ENCODE measurements at places on chromosomes 5 and 9.

DNA sequence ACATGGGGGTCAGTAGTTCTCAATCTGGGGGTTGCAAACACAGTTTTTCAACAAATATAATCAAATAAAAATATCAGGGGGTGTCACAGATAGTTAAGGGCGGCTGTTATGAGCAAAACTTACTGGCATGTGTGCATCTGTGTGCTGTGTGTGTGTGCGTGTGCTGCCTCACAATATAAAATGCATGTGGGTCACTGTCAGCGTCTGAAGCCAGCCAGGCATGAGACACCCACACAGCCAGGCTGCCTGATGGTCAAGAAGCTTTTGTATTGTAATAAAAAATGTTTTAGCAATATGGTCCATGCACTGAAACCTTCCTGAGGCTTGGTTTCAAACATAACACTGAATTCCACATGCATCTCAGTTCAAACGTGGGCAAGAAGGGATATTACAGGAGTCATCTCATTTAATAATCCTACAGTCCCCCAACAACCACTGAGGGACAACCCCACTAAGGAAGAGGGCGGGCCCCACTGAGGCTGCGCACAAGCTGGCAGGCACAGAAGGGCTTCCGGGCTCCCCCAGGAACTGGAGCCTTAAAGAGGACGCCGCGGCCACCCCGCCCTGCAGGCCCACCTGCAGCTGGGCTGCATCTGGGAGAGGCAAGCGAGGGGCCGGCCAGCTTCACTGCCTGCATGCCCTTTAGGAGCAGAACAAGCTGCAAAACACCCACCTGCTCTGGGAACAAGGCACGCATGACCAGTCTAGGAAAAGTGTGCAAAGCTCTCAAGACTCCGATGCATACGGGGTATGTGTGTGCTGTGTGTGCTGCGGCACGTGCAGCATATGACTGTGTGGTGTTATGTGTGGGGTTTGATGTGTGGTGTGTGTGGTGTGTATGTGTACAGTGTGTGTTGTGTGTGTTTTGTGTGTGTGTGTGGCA, 14.1 kb downstream of the SEMA4D start:
- DNase-seq, result peak; percentile 43

DNA sequence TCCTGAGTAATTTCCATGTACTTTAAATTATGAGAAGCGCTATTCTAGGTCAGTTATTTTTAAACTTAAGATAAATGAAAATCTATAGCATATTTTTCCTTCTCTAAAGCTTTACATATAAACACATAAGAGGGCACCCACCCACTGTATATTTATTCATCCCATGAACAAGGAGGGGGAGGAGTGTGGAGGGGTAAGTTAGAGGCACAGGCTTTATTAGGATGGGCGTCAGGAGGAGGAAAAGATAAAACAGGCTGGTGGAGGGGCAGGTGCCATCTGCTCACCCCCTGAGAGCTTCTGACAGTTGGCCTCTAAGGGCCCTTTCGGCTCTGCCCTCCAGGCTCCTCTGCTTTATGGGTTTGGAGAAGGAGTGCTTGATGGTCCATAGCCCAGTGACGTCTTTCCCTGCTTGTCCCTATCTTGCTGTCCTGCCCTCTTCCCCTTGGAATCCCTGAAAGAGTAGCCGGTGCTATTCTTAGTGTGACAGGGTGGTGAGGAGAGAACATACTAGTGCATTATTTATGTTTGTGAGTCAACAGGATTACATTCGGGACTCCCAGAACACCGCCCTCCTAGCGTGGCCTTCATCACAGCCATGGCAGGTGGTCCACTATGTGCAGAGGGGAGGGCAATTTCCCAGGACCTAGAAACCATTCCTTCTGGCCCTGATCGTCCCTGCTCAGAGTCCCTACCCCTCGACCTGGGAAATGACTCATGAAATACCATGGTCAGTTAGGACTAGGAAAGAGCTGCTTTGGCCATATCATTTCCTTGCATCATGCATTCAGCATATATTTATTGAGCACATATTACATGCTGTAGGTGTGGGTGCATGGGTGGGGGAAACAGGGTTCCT, 7.9 kb upstream of the SYNPO start:
- DNase-seq, result no peak

GRCh38 chr9:127915325-127915752, 1.5 kb downstream of the ST6GALNAC4 start:
- DNase-seq, result peak; percentile 79

GRCh38 chr9:36158122-36158521, 11.1 kb upstream of the CCIN start:
- no peak for DNase-seq

DNA sequence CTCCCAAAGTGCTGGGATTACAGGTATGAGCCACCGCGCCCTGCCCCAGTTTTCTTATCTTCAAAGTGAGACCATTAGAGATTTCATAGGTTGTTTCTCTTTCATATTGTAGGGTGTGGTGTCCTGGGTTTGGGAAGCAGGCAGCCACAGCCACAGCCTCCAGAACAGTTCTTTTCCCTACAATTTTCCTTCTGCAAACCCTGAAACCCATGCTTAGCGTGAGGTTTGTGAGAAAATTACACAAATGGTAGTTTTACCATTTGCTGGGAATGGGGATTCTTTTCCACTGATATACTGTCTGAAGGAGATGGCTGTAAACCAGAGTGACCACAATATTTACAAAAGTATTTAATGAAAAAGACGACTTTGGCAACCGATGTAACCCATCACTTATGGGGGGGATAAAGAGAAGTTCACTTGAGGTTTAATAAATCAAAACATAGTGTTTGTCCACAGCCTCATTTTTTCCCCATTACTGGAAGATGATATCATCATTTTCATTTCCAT, 26.7 kb upstream of the ECM2 start:
- DNase-seq, result no peak

GRCh38 chr9:112203536-112203935, 28.4 kb upstream of the SUSD1 start:
- no peak for DNase-seq

DNA sequence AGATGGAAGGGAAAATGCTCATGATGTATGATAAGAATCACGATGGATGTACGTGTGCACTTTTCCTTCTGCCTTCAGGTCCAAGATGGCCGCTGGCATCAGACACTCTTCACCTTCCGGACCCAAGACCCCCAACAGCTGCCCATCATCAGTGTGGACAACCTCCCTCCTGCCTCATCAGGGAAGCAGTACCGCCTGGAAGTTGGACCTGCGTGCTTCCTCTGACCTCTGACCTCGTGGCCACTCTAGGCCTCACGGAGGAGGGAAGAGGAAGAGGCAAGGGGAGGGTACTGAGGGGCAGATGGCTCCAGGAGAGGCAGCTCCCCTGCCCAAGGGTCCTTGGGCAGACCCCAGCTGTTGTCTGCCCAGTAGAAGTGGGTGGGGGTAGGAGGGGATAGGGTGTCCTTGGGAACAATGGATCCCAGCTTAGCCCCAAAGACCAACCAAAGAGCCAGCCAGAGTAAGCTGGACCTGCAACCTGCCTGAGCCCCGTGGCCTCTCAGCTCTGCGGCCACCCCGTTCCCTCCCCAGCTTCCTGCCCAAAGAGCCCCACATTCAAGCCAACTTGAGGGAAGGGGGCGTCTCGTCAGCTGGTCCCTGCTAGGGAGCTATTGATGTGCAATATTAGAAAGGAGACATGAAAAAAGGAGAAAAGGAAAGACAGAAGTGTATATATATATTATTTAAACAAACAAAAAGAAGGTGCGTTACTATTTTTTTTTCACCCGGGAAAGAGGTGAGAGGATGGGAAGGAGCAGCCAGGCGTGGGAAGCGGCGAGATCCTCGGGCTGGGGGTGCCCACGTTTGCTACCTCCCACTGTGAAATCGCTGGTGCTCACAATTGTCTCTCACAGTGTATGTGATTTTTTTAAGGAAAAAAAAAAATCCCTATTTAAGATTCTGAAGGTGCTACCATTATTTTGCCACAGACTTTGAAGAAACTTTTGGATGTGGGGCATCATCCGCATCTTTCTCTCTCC, 12.1 kb upstream of the ORM1 start:
- DNase-seq, result no peak

All from hematopoietic multipotent progenitor cell treated with erythropoietin and hydrocortisone succinate and interleukin-3 and kit ligand, for 15 days (in vitro differentiated cells).